ENCODE measurements at places on chromosomes 16 and 17.

GRCh38 chr16:561957-562938, 2.1 kb downstream of the PRR35 start:
- DNase-seq = no peak

GRCh38 chr17:4632581-4632920, 8.9 kb downstream of the ALOX15 start:
- DNase-seq = no peak

- DNase-seq = no peak
Observed at GRCh38 chr17:36089888-36090836, at the start of gene CCL3. CCL3 (minus strand) TSS chr17:36090143; CDS start chr17:36090058, 85 bp downstream.

- no peak for DNase-seq
Observed at GRCh38 chr17:30796016-30796415, 28.5 kb downstream of the CRLF3 start.

Measured in fibroblast of skin of right quadriceps (primary cell).